ENCODE measurements at places on chromosomes 12 and 14.

- no peak for DNase-seq
These were observed 35.8 kb downstream of the AKAP6 start for GRCh38 chr14:32364941-32365340.

- DNase-seq, result no peak
These were observed 19.3 kb downstream of the PLEKHA5 start for GRCh38 chr12:19148860-19149259.

GRCh38 chr14:55889124-55889523, 229.1 kb upstream of the PELI2 start:
- DNase-seq, result no peak

DNA sequence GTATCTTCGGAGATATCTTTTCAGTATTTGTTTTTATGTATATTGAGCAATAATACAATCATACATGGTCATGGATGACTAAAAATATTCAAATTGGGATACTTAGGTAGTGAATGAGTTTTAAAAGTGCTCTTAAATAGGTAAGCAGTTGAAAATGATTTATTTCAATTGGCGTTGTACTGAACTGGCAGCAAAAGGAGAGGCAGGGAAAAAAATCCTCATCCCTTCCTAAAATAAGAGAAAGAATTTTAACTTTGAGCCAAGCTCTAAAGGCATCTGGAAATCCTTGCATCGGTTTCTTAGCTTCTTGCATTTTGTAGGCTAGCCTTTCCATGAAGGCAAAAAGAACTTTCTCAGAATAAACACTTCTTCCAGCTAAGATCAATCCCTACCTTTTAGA, 125.2 kb downstream of the MGST1 start:
- DNase-seq, result no peak

- no peak for DNase-seq
These were observed 22.4 kb downstream of the EIF2B2 start for GRCh38 chr14:75025082-75025481.

DNA sequence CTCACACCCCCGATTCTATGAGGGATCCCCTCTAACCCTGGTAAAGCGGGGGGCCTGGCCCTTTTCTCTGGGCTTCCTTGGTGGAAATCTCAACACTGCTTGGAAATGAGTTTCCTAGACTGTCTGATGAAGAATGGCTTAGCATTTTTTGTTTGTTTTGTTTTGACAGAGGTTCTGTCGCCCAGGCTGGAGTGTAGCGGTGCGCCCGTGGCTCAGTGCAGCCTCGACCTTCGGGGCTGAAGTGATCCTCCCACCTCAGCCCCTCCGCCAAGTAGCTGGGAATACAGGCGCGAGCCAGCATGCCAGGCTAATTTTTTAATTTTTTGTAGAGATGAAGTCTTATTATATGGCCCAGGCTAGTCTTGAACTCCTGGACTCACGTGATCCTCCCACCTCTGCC, 30.3 kb downstream of the TC2N start:
- DNase-seq, result no peak

DNA sequence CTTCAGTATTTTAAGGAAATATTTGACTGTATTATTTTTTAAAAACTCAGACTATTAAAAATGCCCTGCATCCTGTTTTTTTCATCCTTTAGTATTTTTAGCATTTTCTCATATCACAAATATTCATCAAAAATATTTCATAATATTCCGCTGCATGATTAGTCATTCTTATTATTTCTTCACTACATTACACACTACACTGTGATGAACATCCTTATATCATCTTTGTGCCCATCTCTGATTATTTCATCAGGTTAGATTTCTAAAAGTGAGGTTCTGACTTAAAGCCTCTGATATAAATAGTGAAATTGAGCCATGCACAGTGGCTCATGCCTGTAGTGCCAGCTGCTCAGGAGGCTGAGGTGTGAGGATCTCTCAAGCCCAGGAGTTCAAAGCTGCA, 8.1 kb downstream of the COCH start:
- DNase-seq, result no peak

All from stimulated activated CD8-positive, alpha-beta memory T cell treated with anti-CD3 and anti-CD28 coated beads, Interleukin-4, amount 100 ng/mL, for 1 hour (primary cell).